Activated CD4-positive, CD25-positive, alpha-beta regulatory T cell treated with anti-CD3 and anti-CD28 coated beads, Interleukin-2, amount 50 U/mL, for 16 hours (primary cell): ENCODE measurements at places on chromosomes 12 and 14.

GRCh38 chr14:69760810-69761209, 6.1 kb upstream of the SRSF5 start:
- DNase-seq = no peak

DNA sequence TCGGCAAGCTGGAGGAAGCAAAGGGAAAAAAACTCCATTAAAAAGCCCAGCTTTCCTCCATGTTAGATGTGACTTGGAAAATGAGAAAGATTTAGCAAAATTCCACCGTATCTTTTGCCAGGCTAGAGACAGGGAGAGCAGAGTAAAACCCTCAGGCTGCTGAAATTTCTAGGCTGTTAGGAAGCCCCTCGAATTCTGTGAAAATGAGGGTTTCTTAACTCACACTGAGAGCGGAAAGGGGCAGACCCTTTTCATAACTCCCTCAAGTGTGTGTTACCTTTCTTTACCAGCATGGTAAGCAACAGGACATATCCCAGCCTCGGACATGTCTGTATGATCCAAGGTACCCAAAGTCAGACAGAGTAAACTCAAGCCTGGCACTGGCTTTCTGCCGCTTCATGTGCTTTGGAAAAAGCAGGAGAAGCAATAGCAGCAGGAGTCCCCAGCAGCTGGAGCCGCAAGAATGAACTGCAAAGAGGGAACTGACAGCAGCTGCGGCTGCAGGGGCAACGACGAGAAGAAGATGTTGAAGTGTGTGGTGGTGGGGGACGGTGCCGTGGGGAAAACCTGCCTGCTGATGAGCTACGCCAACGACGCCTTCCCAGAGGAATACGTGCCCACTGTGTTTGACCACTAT, at the start of gene RHOJ:
RHOJ (plus strand) TSS at position 37 of the 637 bp plus-strand sequence; CDS start at position 464, 427 bp downstream.
- no peak for DNase-seq

DNA sequence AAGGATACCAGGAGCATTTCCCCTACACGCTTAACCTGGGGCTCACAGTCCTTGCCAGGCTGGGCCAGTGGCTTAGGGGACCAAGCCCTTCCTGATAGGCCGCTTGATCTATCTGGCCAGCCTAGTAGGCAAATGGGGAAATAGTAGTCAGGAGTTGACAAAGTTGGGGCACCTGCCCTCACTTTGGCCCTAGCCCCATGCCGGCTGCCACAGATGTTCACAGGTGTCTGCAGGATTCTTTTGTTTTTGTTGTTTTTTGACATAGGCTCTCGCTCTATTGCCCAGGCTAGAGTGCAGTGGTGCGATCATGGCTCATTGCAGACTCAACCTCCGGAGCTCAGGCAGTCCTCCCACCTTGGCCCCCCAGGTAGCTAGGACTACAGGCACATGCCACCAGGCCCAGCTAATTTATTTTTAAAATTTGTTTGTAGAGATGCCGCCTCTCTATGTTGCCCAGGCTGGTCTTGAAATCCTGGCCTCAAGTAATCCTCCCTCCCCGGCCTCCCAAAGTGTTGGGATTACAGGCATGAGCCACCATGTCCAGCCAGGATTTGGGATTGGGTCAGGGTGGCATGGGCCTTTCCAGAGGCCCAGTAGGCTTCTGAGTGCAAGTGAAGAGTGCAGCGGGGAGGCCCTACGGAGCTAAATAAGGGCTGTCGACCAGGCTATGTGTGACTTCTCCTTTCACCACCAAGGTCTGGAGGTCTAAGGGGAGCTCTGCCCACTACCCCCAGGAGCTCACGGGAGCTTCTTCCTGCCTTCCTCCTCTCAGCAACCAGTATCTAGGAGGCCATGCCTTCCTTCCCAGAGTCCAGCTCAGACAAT, 15.5 kb upstream of the HDAC7 start:
- DNase-seq = no peak

GRCh38 chr12:122875590-122876220, 20.2 kb downstream of the VPS37B start:
- no peak for DNase-seq

GRCh38 chr14:94342334-94342934, 19.3 kb upstream of the SERPINA6 start:
- no peak for DNase-seq

DNA sequence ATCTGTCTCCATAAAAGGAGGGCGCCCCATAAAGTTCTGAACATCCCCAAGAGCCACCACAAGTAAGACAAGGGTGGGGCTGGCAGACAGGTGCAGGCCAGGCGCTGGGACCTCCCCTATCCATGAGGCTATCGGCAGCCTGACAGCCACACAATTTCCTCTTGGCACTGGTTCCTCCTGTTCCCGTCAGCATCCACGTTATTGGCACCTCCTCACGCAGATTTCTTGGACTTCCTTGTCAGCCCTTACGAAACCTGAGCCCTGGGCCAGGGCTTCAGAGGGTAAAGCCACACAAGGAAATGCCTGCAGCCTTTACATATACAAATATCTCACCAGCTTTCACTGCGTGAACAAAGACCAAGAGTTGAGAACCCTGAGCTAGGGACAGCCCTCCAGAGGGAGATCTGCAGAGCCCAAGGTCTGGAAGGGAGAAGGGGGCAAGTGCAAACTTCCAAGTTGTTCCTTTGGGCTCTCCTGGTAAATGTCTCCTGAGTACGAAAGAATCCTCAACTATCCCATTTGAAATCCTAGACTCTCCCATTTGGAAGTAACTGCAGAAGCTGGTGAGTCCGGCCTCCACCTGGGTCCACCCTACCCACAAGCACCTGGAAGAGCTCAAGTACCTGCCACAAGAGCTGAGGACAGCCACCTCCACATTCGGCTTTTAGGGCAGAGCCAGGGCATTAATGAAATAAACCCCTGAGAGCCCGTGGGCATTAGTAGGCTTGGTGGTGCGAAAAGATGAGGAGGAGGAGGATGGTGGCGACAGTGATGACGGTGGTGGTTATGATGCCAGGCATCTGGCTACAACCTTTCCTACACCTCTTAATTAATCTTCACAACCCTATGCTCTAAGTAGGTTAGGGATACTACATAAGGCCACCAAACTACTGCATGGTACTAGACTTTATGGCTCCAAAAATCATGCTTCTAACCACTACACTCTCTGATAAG, 5.5 kb upstream of the TC2N start:
- DNase-seq = no peak

GRCh38 chr14:36820901-36821300, 159.2 kb downstream of the PAX9 start:
- no peak for DNase-seq

GRCh38 chr12:6277982-6278438, 32.5 kb upstream of the PLEKHG6 start:
- no peak for DNase-seq

- DNase-seq = no peak
Measured at GRCh38 chr14:21454843-21455544, 929 bp downstream of the CHD8 start.

- DNase-seq = no peak
Measured at GRCh38 chr14:76502638-76503037, 126.7 kb downstream of the ESRRB start.

GRCh38 chr12:89923091-89923490, 214.5 kb upstream of the ATP2B1 start:
- no peak for DNase-seq

GRCh38 chr12:96176575-96176974, 17.6 kb upstream of the ELK3 start:
- no peak for DNase-seq

- no peak for DNase-seq
Measured at GRCh38 chr14:68662392-68662791, 130.5 kb downstream of the ZFP36L1 start.

- no peak for DNase-seq
Measured at GRCh38 chr12:12056951-12057350, 13.8 kb upstream of the BCL2L14 start.

GRCh38 chr14:42778984-42779383, 1172.3 kb downstream of the LRFN5 start:
- DNase-seq = no peak

- DNase-seq = no peak
Measured at GRCh38 chr12:129984106-129984505, 80.3 kb upstream of the TMEM132D start.

DNA sequence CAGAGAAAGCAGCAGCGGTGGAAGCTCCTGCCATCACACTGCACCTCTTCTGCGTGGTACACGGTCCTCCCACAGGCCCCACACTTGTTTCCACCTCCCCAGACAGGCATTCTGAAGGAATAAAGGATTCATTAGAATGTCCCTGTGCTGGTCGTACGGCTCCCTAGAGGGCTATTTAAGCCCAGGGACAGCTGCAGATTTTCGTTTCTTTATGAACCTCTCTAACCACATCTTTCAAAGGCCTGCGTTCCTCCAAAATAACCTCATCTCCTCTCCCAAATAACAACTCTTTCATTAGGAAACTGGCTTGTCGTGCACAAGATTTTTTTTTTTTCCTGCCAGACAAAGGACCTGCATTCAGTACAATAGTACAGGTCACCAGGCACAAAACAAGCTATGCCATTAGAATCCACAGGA, 12.7 kb downstream of the CSRP2 start:
- no peak for DNase-seq

DNA sequence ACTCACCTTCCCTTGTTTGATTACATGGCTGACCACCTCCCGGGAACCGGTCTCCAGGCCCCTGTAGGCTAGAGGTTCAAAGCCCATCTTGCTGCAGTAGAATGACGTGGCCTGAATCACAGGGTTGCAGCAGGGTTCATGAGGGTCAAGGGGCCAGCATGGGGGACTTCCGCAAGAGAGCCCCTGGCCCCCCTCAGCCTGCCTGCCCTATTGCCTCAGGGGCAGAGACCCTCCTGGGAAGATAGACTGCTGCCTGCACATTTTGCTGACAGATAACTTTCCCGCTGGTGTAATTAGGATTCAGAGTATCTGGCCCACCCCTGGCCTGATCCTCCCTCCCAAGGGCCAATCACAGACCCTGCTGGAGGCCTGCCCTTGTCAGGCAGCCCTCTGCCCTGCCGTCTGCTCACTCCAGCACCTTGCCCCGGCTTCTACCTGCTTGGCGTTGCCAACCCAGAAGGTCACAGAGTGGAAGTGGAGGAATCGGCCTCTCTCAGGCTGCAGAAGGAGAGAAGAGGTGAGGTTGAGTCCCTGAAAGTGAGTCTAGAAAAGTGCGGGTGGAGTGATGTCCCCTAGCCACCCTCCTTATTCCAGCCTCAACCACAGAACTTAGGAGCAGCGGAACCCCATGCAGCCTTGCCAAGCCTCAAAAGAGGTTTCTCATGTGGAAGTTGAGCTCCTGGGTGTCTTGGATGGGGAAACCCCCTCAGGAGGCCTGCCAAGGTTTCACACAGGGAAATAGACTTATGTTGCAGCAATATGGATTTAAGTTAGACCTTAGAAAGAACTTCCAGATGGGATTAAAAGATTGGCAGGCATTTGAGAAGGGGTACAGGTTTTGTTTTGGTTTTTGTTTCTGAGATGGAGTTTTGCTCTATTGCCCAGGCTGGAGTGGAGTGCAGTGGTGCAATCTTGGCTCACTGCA, 1.1 kb downstream of the HPD start:
- no peak for DNase-seq

DNA sequence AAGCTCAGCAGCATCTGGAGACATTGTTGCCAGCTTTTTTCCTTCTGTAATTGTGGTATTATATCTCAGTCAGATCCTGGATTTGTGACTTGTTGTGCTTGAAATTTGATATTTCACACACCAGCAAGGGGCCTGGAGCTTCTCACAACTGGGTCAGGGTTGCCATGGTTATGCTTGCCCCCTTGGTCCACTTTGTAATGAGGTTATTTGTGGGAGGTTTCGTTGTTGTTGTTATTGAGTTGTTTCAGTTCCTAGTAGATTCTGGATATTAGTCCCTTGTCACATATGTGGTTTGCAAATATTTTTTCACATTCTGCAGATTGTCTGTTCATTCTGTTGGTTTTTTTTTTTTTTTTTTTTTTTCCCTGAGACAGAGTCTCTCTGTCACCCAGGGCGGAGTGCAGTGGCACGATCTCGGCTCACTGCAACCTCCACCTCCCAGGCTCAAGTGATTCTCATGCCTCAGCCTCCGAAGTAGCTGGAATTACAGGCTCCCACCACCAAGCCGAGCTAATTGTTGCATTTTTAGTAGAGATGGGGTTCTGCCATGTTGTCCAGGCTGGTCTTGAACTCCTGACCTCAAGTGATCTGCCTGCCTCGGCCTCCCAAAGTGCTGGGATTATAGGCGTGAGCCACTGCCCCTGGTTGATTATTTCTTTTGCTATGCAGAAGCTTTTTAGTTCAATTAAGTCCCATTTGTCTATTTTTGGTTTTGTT, 80.6 kb upstream of the ETV6 start:
- no peak for DNase-seq

DNA sequence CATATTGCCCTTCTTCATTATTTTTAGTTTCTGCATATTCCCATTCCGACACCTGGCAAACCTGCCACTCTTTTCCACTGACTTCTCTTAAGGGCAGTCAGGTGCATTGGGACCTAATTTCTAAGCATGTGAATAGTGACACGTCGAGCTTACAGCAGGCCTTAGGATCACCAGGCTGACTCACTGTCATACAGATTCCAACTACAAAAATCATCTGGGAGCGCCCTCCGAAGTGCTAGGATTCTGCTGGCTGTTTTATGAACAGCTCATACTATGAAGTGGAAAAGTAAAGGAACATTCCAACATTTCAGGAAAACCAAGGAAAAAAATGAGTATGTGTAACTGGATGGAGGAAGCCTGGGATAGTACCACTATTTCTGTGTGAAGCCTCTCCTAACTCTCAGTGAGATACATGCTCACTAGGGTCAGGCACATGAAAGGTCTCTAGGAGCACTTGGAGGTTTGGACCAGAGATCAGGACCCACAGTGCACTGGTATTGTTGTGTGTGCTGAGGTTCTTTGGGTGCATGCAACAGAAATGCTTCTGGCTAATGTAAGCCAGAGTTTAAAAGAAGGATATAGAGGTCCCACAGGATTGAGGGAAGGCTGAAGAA, 257.4 kb downstream of the ZFP36L1 start:
- no peak for DNase-seq

- peak; percentile 91 for DNase-seq
Measured at GRCh38 chr14:45083976-45084722, at the start of gene PRPF39. Gene PRPF39 (plus strand): TSS chr14:45084116. CDS start chr14:45095240, 11,124 bp downstream.

DNA sequence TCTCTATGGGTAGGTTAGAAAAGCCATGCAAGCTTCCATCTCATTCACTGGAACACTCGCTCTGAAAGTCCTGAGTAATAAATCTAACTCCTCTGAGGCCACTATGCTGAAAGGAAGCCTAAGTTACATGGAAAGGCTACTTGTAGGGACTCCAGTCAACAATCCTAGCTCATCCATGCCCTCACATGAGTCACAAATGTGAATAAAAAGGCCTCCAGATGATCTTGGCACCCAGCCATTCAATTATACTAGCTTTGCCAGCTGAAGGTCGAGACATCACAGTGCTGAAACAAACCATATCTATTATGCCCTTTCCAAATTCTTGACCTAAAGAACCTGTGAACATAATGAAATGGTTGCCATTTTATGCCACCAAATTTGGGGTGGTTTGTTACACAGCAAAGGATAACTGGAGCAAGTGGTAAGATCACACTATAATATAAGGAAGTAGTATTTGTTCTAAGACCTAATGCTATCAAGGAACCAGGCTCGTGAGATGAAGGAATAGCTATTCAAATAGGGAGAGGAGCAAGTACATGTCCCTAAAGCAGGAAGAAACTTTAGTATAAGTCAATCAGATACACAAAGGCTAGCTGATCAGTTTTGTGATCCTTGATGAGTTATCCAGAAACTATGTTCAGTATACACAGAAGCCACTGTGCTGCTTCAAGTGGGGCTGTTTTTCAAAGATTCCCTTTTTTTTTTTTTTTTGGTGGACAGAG, 142.1 kb downstream of the MED13L start:
- DNase-seq = no peak

- no peak for DNase-seq
Measured at GRCh38 chr12:6074979-6075585, 49.4 kb downstream of the VWF start.

- DNase-seq = no peak
Measured at GRCh38 chr12:99176871-99177270, 470.7 kb upstream of the GARIN6 start.
